ENCODE measurements at places on chromosomes 2 and 18. TPM values are rescaled to one million over a fixed set of nuclear protein-coding genes. Genes with fewer than 3 reads are reported as not detected.

GRCh38 chr2:16775899-16776231 lies 110.2 kb upstream of the CYRIA start:
- no peak for DNase-seq

DNA sequence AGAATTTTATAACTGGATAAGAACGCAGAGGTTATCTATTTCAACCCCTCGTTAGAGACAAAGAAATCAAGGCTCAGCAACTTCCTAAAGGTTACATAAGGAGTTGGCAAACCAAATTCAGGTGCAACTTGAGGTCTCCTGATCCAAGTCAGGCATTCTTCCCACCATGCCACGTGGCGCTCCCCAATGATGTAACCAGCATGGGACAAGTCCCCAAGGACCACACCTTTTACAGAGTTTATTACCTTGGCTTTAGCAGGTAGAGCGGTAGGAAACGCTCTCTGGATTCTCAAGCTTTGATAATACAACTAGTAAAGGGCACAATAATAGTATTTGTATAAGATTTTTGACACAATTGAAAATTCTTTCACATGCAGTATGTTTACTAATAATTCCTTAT lies 26.7 kb upstream of the MBOAT2 start:
- no peak for DNase-seq

CAPN13 gene
- 0.09 TPM for total RNA-seq

DNA sequence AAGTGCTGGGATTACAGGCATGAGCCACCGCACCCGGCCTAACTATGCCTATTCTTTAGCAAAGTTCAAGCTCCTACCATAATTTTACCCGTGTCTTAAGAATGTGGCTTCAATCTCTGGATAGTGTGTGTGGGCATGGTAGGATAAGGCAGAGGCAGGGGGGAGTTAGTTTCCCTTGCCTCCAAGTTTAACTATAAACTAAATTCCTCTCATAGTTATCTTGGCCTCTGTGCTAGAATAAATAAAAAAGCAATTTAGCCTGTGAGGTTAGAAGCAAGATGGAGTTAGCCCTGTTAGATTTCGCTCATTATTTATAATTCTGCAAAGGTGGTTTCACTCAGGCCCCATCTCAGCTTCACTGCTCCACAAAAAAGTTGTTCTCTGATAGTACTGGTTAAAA lies 7.0 kb upstream of the FAM98A start:
- no peak for DNase-seq

CROCC2 gene
- total RNA-seq = 0.13 TPM

GRCh38 chr2:162257425-162257824 lies 14.2 kb upstream of the FAP start:
- no peak for DNase-seq
